ENCODE measurements at places on chromosomes 3 and 15.

- no peaks in the 10 kb centered on the region for H3K4me1 ChIP-seq
- H3K4me3 ChIP-seq = no peak overlapping the region
- no peaks in the 10 kb centered on the region for H3K36me3 ChIP-seq
- H3K27me3 ChIP-seq = no peaks in the 10 kb centered on the region
These were observed 30.2 kb downstream of the RNU5B-1 start for GRCh38 chr15:65334586-65335231.

- H3K4me1 ChIP-seq = no peaks in the 10 kb centered on the region
- no peak overlapping the region for H3K27ac ChIP-seq
- no peak for DNase-seq
- no peaks in the 10 kb centered on the region for H3K27me3 ChIP-seq
- H3K4me3 ChIP-seq = peak overlapping the region; percentile 64
These were observed 877 bp downstream of the NIT2 start for GRCh38 chr3:100335434-100335833.

GRCh38 chr15:91860498-91860897 is 7.0 kb downstream of the SLCO3A1 start:
- H3K36me3 ChIP-seq = no peaks in the 10 kb centered on the region
- H3K4me1 ChIP-seq = peaks cover 40% of the 10 kb centered on the region
- H3K27me3 ChIP-seq = no peaks in the 10 kb centered on the region
- no peak for DNase-seq
- H3K27ac ChIP-seq = no peak overlapping the region
- no peak overlapping the region for H3K4me3 ChIP-seq

DNA sequence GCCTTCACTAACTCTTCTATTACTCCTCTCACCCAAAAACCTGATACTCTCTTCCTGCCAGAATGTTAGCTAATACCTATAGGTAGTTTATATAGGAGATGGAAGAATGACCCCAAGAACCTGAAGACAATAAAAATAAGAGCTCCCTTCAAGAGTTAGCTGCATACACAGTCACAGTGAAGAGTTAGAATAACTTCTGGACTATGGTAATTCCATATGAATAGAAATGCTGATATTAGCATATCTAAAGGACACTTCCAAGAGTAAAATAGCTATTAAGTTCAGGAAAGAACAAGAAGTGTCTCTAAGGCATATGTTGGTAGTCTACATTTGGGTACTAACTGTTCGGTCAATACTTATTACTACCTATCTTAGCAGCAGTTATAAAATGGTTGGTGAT is 134.2 kb downstream of the VGLL3 start:
- no peaks in the 10 kb centered on the region for H3K27me3 ChIP-seq
- no peak for DNase-seq
- no peaks in the 10 kb centered on the region for H3K36me3 ChIP-seq

- no peak for DNase-seq
- no peaks in the 10 kb centered on the region for H3K36me3 ChIP-seq
- H3K4me1 ChIP-seq = no peaks in the 10 kb centered on the region
- no peaks in the 10 kb centered on the region for H3K27me3 ChIP-seq
- H3K27ac ChIP-seq = no peak overlapping the region
These were observed 181.3 kb downstream of the NFKBIZ start for GRCh38 chr3:102030661-102031060.

DNA sequence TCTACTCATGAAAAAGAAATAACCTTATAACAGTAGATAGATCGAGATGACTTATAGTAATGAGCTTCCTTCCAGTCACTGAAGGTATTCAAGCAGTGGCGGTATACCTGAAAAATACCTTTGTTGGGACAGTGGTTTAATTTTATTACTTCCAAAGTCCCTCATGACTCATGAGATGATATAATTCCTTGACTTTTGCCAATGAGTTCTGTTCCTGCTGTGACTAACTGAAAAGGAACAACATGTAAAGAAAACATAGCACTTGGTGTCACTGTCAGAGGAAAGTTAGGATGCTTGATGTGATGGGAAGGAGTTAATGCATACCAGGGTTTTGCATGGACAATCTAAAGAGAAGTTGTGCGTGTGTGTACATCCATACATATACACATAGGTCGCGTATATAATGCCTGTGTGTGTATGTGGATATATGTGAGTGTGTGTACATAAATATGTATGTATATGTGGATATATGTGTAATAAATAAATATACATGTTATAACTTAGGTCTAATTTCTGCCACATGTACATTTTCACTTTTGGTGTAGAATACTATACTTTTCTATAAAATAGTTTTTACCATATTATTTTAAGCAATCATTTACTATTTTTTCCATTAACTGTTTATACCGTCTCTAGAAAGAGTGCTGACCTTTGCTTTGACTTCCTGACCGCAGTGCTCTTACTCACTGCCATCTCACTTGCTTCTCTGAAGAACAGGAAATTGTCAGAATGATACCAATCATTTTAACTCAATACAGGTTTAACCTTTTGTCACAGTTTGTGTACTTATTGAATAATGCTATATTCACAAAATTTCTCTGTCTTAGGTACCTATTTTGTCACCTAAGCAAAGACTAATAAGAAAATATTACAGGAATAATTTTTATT is 12.6 kb upstream of the PAK2 start:
- H3K4me1 ChIP-seq = peaks cover 9% of the 10 kb centered on the region
- DNase-seq = no peak

DNA sequence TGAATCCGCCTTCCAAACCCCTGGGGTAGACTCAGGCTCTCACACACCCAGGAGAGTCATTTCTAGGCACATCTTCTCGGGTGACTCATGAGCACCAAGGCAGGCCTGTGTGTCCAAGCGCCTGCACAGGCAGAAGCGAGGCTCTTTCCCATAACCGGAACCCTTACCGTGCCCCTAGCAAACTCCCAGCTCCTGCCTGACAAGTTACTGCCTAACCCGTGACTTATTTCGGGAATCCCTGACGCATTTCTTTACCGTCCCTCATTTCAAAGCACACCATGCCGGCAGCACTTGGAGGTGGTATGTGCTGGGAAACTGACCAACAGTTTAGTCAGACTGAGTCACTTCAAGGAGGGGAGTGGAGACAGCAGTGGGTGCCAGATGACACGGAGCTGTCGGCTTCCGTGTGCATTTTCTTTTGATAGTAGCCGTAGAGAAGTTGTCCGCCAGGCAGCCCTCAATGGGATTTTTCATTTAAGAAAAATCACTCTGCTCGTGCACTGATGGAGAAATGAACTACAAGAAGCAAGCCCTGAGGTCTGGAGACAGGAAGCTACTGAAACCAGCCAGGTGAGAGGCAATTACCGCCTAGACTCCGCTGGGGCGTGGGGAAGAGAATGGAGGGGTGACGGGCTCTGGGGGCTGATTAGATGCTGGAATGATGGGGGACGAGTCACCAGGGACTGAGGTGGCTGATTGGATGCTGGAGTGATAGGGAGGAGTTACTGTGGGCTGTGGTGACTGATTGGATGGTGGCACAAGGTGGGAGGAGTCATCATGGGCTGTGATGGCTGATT is 17.3 kb upstream of the HRH1 start:
- peak overlapping the region; percentile 31 for H3K4me3 ChIP-seq
- H3K27ac ChIP-seq = peak overlapping the region; percentile 99
- peak; percentile 98 for DNase-seq
- no peaks in the 10 kb centered on the region for H3K27me3 ChIP-seq
- H3K4me1 ChIP-seq = peaks cover 24% of the 10 kb centered on the region

DNA sequence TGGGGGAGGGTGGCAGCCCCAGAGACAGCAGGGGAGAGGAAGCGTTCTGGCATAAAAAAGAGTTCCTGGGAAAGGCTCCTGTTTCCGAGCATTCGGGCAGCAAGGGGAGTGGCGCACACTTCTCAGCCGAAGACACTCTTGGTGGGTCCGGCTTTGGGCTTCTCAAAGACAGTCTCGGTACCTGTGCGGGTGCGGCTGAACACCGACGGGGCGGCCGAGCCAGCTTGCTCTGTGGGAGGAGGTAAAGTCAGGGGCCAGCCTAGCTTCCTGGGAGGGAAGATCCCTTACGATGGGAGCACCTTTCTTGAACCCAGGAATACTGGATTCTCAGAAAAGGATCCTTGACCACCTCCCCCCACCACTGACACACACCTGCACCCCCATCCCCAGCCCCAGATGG is 1.6 kb downstream of the MUSTN1 start:
- H3K4me1 ChIP-seq = peaks cover 7% of the 10 kb centered on the region
- no peak for DNase-seq
- H3K27ac ChIP-seq = no peak overlapping the region
- H3K4me3 ChIP-seq = no peak overlapping the region

Measured in RWPE2 (cell line).